ENCODE measurements at places on chromosomes 1 and 21.

DNA sequence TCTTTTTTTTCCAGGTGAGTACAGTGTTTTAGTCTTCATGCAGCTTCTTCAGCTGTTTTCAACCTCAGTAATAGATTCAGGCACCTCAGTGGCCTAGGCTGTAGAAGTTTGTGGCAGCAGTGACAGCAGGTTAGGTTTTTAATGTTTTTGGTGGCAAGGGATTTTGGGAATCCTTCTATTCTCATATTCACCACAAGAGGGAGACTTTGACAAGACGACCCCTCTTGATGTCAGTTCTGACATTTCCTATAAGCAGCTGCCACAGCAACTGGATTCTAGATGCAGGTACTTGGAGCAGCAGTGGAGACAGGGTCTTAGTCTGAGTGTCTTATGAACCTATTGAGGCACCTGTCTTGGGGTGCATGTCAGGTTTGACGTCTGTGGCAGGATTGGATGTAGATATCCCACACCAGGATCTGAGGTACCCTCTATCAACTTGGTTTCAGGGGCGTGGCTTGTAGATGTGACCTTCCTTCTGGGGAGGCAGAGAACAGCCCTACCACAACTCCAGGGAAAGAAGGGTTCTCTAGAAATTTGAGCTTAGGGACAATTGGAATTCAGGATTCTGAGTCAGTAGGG is 1104.2 kb upstream of the TMPRSS15 start:
- no peak for DNase-seq

DNA sequence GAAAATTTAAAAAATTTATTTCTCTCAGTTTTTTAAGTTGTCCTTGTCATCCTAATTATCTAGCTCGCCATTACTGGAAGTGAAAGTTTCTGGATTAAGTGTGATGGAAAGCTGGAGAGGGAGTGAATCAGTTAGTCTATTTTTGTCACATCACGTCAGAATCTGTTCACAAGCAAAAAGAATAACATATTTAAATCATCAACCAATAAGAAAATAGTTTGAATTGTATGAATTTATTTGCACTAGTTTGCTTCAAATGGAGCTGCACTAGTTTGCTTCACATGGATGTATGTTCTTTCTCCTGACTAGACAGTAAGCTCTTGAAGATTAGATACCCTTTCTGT is 22.8 kb downstream of the PHC2 start:
- no peak for DNase-seq

DNA sequence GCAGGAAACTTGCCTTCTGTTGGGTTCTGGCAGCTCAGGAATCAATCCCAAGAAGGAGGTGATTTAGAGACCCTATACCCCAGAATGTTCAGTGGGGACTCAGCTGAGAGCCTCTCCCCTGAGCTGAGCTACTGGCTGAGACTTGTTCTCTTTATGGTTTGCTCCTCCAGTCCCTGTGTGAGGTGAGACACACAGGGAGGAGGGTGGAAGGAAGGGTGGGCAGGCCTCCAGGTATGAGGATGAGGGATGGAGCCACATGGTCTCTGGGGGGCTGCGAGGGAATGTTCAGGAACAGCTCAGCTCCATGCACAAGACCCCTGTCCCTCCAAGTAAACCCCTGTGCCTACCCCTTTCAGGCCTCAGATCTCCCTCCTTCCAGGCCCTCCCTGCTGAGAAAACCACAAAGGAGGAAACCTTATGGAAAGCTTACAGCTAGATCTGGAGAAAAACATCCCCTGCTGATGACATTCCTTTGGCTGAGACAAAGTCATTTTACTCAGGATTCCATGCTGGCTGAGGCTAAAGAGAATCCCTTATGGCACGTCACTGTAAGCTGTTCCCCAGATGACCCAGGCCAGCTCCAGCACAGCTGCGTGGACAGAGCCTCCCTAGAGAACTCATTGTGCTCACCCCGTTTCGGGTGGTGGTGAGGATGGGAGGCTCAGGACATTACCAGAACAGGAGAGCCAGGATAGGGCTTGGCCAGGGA is 91.5 kb upstream of the IPO9 start:
- no peak for DNase-seq

- no peak for DNase-seq
These were observed 121.2 kb downstream of the ACBD6 start for GRCh38 chr1:180381184-180381580.

DNA sequence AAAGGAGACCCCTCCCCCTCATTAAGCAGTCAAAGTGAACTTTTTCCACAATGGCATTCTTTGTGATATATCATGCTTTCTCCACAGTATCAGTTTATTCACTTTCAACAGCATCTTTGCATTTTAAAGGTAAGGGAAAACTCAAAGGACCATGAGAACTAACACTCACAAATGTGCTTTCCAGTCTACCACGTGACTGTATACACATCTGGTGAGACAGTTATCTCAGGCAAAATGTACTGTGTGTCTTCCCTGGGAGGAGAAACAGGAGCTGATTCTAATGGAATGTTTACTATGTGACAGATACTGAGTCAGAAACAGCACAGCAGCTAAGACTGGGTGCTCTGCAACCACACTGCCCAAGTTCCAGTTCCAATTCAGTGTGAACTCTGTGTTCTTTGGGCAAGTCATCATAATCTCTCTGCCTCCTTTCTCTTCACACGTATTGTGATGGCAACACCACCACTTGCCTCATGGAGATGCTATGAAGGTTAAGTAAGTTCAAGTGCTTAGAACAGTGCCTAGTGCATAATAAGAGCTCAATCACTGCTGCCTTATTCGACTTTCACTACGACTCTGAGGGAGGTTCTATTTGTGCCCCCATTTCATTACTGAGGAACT is 79.0 kb downstream of the SLC45A1 start:
- DNase-seq: peak; percentile 29

DNA sequence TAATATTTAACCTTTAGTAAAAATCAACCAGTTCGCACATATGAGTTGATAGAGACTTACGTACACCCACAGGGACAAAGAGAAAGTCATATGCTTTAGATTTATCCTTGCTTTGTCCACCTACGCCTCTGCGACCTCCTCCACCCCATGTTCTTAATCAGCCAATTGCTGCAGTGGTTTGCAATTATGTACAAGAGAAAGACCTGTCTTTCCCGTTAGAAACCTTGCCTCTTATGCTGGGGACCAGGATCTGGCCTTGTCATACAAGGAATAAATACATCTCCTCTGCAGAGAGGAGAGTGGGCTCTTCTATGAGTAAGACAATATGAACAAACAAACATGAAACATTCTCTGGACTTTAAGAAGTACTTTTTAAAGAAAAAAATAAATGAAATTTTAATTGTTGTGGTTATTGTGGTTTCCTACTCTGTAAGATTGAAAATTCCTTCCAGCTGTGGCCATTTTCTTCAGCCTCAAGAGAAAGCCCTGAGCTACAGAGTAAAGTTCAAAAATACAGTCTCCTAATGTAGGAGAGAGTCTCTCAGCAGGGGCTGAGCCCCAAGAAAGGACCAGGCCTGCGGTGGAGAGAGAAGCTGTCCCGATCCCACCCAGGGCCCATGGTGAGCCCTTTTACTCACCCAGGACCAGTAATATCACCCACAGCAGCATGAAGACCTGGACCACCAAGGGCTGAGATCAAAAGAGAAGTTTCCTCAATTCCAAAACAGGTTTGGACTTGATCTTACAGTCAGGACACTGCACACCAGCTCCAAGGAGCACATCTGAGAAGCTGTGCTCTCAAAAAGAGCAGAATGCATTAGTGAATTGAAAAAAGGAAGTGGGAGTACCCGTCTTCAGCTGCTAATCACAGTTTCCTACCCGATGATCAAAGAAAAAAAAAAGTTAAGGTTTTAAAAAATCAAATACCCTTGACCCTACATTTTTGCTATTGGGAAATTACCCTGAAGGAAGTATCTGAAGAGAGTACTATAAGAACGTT is at the start of gene FCRL5:
Gene FCRL5 (minus strand): TSS at position 822 of the 1,000 bp plus-strand sequence. CDS start 153 bp downstream, at position 669.
- DNase-seq: no peak

DNA sequence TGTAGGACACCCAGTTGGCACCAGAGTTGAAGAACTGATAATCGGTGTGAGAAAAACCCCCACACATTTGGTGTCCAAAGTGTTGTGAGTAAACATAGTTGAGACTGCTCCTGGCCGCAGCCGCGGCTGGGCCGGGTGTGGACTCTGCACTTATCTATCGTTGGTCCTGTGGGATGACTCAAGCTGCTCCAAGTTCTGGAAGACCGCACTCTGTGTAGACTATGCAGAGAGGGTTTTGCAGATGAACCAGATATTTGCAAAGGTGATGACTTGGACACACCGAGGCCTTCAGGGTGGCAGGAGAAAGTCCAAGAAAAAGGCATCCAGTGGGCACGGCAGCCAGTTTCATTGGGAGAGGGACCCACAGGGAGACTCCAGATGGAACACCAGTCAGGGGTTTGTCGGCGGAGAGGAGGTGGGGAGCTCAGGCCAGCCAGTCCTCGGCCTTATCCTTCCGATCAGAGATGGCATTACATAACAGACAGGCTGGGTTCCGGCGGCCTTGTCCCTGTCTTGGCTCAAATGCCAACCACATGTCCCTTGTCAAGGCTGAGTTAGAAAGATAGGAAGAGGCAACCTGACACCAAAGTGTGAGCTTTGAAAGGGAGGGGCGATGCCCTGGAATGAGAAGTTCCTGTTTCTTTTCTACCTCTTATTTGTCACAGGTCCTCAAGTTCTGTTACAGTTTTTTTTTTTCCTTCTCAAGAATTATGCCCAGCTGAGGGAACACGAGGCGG is 21.1 kb downstream of the C2CD2 start:
- DNase-seq: no peak

- DNase-seq: no peak
These were observed 120.6 kb upstream of the RAVER2 start for GRCh38 chr1:64624218-64624713.

All from stimulated activated CD4-positive, alpha-beta T cell treated with anti-CD3 and anti-CD28 coated beads, Interleukin-15, amount 100 ng/mL, for 48 hours (primary cell).